ENCODE measurements at places on chromosomes 5 and 9.

GRCh38 chr9:135948446-135948845 lies 12.7 kb downstream of the UBAC1 start:
- DNase-seq = no peak

- no peak for DNase-seq
Measured at GRCh38 chr9:113026200-113026599, 14.2 kb upstream of the ZNF883 start.

GRCh38 chr9:105114964-105115728 lies 129.3 kb upstream of the SLC44A1 start:
- peak; percentile 95 for DNase-seq

DNA sequence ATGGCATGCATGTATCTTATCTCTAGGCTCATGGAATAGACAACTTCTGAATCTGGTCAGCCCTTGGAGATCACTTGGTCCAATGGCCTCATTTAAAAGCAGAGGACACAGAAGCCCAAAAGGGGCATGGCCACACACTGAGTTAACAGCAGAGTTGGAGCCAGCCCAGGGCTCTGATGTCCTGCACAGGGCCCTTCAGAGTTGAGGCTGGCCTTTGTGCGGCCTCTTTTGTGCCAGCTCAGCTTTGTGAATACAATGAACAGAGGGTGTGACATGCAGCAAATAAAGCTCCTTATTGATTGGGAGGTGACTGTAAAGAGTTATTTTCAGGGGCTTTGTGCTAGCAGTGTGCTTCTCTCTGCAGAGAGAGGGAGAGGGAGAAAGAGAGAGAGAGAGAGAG lies 150.1 kb upstream of the STK32A start:
- DNase-seq = no peak

DNA sequence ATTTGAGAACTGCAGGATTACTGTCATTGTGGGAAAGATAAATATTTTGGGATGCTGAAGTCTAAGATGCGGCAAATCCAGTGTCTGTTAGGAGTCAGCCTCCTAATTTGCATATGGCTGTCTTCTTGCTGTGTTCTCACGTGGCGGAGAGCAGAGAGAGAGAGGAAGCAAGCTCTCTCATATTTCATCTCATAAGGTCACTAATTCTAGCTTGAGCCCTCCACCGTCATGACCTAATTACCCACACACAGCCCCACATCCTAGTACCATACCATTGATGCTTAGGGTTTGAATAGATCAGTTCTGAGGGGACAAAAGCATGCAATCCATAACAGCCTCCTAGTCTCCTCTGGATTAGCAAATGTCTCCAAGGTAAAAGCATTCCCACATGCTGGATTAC lies 124.5 kb downstream of the CDH12 start:
- DNase-seq = no peak

DNA sequence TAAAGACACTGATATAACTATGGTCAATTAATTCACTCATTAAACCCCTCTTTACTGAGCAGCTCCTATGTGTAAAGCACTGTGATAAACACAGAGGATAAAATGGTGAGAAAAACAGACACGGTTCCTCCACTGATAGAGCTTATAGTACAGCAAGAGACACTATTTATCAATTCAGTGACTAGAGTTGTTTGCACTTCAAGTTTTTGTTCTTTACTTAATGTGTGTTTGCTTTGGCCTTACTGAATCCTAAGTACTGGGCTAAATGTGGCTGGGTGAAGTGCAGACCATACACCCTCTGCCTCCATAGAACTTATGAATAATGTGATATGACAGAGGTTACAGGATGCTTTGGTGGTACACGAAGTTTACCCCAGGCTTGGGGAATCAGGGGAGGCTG lies 80.1 kb upstream of the ITGA1 start:
- DNase-seq = no peak

Data from common myeloid progenitor, CD34-positive (primary cell).